ENCODE measurements at places on chromosomes 7 and 10.

GRCh38 chr10:112634096-112634830, 187.2 kb downstream of the VTI1A start:
- no peak for DNase-seq

- no peak for DNase-seq
Observed at GRCh38 chr10:97842656-97843280, 6.9 kb upstream of the GOLGA7B start.

DNA sequence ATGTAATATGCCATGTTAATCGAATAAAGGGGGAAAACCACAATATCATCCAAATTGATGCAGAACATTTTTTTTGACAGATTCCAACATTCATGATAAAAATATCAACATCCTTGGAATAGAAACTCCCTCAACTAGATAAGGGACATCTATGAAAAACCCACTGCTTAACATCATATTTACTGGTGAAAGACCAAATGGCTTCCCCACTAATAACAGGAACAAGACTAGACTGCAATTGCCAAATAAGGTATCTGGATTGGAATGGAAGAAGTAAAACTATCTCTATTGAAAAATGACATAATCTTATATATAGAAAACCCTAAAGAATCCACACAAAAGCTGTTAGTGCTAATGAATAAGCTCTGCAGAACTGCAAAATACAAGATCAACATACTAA, 27.8 kb downstream of the SMURF1 start:
- DNase-seq: no peak

GRCh38 chr7:15820319-15820718, 133.8 kb upstream of the MEOX2 start:
- no peak for DNase-seq

- no peak for DNase-seq
Observed at GRCh38 chr10:49609283-49610113, 612 bp upstream of the SLC18A3 start.

DNA sequence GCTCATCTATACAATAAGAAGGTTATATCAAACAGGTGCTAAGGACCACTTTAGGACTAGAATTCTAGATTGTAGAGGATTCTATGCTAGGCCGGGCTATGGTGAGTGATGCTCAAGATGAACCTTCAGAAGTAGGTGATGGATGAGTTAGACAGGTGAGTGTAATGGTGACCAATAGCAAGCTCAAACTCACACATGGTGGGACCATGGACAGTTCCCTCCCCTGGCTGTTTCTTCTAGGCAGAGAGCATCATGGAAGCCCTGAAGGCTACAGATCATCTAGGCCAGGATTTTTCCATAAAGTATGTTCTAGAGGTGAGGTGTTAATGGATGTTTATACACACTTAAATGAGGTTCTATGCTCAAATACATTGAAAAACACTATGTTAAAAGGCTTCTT, 162.2 kb upstream of the WDR11 start:
- no peak for DNase-seq

GRCh38 chr10:108788891-108789290, 1134.4 kb downstream of the XPNPEP1 start:
- no peak for DNase-seq

DNA sequence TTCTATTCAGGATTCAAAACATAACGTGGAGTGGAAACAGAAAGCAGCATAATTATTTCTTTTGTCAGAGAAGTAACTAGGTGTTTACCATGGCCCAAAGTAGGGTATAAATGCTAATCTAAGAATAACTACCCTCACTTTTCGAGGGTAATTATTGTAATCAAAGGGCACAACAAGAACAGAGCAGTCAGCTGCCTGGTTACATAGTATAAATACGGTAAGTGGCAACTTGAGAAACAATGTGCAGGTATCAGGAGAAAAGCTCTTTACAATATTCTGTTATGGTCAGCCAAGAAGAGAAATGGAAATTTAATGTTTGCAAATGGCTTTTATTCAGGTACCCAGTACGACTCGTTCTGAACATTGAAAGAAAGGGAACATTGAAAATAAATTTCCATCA, 242.0 kb upstream of the NPY start:
- peak; percentile 88 for DNase-seq

DNA sequence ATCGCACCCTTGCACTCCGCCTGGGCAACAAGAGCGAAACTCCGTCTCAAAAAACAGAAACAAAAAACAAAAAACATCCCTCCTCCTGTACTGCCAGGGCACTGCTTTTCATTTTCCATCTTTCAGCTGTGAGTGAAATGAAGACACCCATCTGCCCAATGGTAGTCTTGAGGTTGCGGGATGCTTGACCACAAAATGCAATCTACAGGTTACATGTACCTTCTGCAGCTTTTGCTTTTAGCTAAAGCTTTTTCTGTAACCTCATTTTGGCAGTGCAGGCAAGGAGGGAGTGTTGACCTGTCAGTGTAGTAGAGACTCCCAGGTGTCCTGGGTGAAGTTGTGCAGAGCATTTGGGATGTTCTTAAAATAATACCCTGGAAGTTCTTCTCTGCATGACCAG, 476.5 kb downstream of the CALN1 start:
- no peak for DNase-seq

GRCh38 chr10:1228467-1228975, 172.3 kb downstream of the WDR37 start:
- no peak for DNase-seq

DNA sequence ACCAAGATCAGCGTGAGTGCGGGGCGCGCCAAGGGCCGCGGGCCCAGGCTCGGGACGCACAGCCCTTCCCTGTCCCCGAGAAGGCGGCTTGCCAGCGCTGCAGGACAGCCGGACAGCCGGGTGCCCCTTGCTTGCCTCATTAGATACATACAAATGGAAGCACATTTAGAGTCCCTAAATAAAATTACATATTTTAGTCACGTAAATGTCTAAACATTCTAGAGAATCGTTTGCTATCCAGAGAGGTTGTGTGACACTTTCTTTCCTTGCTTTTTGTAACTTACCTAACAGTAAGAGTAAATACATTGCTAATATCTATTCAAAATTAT, 4.8 kb downstream of the VSTM2A start:
- DNase-seq: no peak

- DNase-seq: no peak
Observed at GRCh38 chr10:7610026-7610425, 56.7 kb downstream of the ITIH5 start.

GRCh38 chr10:132700156-132701098, 85.5 kb downstream of the NKX6-2 start:
- DNase-seq: peak; percentile 89

- no peak for DNase-seq
Observed at GRCh38 chr10:3339121-3339520, 166.5 kb upstream of the PITRM1 start.

DNA sequence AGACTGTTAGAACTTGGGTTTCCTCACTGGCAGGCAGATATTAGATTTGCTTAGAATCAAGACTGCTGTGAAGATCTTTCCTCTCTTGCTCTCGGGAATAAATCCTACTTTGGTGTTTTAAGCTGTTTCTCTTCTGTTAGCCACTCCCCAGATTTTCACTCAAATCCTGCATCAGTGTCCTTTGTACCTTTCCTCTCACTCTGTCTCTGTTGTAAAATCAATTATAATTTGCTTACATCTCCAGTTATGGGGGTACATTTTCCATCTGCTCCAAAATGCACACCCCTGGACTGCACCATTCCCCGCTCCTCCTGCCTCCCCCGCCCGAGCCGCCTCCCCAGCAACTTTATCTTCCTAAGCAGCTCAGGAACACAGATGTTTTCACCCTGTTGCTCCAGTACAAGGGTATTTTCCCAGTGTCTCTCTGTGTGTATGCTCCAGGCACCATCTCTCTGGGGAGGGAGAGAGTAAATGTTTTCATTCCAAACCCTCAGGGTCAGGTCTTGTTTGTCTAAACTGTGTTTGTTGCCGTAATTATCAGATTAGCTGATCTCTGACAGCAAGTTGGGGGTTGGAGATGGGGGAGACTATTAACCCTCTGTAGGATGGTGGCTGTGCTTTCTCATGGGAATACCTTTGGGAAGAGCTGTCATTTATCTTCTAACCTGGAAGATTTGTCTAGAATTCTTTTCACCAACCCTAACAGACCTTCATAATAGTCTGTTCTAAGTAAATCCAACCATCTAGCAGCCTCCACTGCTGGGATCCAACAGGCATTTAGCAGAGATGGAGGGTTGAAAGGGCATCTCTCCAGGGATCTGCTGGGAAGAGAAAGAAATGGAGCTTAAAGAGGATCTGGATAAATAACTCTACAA, 20.4 kb upstream of the GOT1 start:
- DNase-seq: no peak

GRCh38 chr10:78424723-78425122, 391.1 kb downstream of the RPS24 start:
- no peak for DNase-seq

DNA sequence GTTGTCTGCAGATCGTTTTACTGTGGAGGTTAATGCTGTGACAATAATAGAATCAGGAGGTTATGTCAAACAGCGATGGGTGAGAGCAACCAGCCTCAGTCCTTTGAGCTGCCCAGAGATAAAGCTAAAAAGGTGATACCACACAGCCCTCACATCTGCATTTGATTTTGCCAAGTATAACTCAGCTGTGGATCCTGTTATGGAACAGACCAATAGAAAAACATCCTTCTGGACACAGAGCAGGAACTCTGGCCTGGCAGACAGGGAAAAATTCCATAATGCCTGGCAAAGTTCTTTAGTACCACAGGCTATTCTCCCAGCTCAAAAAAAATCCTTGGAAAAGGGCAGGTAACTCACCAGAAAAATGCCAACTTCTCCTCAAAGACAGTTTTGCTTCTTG, 87.1 kb upstream of the PDLIM1 start:
- no peak for DNase-seq

- no peak for DNase-seq
Observed at GRCh38 chr10:23869996-23870395, 338.9 kb upstream of the KIAA1217 start.

- DNase-seq: no peak
Observed at GRCh38 chr7:48551652-48552051, 372.7 kb upstream of the CDC14C start.

DNA sequence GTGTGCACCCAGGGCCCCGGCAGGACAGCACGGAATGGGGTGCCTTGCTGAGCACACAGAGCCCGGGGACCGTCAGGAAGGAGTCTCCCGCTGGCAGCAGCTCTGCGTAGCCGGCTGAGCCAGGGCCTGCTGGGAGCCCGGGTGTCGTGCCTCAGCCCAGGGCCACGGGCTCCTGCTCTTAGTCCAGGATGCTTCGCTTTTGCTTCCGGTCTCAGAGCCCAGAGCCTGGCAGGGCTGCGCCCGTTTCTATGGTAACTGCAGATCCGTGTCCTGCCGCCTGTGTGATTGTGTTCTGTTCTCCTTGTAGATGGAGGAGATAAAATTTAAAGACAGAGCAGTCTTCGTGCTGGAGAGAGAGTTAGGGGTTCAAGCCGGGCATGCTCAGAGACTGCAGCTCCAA, 53.7 kb upstream of the DPYSL4 start:
- no peak for DNase-seq

DNA sequence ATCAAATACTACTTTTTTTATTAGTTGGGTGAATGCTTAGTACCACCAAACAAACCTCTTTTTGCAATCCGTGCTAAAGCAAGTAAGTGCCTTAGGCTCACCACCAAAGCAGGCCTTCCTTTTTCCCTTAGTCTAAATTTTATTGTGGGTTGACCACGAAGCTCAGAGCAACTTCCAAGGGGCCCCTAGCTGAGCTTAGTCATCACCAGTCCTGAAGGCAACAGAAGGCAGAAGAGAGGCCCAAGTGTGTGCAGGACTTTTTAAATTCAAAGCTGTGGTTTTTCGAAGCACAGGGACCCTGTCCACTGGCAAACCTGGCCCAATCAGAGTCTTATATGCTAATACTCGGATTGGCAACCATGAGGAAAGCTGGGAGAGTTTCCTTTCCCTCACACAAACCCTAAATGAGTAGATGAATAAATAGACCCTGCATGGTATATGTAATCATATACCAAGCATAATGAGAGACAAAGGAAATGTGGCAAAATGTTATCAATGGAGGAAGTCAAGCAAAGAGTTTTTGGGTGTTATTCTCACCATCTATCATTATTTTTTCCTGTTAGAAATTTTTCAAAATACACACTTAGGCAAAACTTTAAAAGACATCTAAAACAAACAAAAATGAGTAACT, 453.2 kb upstream of the GALNT17 start:
- no peak for DNase-seq

- no peak for DNase-seq
Observed at GRCh38 chr7:117083648-117084047, 130.3 kb downstream of the ST7 start.

- no peak for DNase-seq
Observed at GRCh38 chr10:101405001-101405400, 51.0 kb downstream of the BTRC start.

GRCh38 chr7:108810756-108811385, 241.2 kb downstream of the DNAJB9 start:
- no peak for DNase-seq

GRCh38 chr10:116521424-116522290, 24.1 kb upstream of the PNLIP start:
- DNase-seq: no peak

GRCh38 chr10:102682416-102682815, 31.8 kb downstream of the ARL3 start:
- no peak for DNase-seq

DNA sequence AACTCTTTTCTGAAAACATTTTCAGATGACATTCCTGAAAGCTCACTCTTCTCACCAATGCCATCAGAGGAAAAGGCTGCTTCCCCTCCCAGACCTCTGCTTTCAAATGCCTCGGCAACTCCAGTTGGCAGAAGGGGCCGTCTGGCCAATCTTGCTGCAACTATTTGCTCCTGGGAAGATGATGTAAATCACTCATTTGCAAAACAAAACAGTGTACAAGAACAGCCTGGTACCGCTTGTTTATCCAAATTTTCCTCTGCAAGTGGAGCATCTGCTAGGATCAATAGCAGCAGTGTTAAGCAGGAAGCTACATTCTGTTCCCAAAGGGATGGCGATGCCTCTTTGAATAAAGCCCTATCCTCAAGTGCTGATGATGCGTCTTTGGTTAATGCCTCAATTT, 16.5 kb downstream of the ANLN start:
- DNase-seq: no peak

- no peak for DNase-seq
Observed at GRCh38 chr7:126302639-126303038, 950.1 kb downstream of the GRM8 start.

DNA sequence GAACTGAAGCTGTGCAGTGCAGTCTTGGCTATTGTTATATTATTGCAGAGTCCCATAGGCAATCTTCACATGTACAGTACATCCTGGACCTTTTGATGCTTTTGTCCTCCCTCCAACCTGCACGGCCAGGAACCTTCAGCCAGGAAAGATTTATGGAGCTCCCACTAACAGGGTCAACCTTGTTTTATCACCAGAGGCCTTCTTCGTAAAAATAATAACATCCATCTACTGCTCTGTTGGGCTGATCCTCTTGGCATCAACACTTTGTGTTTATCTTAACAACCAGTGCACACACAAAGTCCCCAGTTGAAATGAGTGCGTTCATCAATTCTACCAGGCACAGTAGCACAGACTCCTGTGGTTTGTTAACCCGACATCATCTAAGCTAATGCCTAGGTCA, 72.4 kb downstream of the AGMO start:
- no peak for DNase-seq

Data from NCI-H1436 (cell line).